ENCODE measurements at places on chromosomes 12 and 14.

- DNase-seq = no peak
These were observed 31.7 kb upstream of the ST8SIA1 start for GRCh38 chr12:22366181-22366580.

DNA sequence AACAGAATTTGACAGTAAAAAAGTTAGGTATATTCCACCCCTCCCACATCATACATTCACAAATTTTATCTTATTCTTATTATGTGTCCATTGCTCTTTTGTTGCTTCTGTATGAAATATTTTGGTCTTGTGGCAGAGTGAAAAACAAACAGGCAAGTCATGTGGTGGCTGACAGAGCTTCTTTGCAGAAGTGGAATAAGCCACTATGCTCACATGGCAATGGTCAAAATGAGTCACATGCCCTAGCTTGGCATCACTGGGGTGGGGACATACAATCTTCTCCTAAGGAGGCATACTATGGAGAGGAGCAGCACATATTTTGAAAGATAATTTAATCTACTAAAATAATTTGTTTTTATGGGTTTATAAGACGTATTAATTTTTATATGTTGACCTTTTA is 27.7 kb upstream of the CMA1 start:
- no peak for DNase-seq

DNA sequence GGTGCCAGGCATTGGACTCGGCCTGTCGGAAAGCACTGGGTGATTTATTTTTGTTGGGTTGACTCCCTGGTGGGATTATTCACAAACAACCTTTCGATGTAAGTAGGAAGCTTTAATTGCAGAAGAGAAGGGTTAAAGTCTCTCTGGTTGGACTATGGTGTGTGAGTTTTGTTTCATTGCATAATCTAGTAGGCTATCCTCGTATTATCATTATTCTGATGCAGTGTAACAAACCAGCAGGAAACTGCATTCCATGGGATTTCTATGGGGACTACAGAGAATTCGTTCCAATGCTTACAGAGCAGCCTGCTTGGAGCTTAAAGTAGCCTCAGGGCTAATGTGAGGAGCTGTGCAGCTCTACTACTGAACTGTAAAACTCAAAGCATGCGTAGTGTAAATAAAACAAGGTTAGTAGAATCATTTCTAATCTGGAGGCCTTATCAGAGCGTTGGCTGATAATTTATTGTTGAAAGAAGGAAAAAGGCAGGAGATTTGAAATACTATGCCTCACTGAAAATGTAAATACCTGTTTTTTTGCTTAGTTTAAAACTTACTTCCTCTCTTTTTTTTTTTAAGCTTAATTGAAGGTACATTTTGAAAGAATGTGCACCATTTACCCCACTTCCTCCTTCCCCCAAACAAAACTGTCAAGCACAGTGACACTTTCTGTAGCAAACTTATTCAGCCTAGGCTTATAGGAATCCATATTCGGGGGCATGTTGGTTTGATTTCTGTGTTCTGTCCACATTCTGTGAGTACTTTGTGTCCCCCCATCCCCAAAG is 226.7 kb downstream of the NPAS3 start:
- no peak for DNase-seq

- no peak for DNase-seq
These were observed 7.2 kb downstream of the NAB2 start for GRCh38 chr12:57096099-57096572.

Data from stimulated activated CD8-positive, alpha-beta memory T cell treated with anti-CD3 and anti-CD28 coated beads, Interleukin-2, amount 100 ng/mL, for 1 hour (primary cell).